Mucosa of descending colon (tissue), 3 donors: ENCODE measurements at places on chromosomes 2 and 18. TPM values are rescaled to one million over a fixed set of nuclear protein-coding genes. Genes with fewer than 3 reads are reported as not detected.

- no peak for DNase-seq
Observed at GRCh38 chr2:119659601-119660342, 19.2 kb upstream of the TMEM177 start.

- peak; percentile 51 for DNase-seq
Observed at GRCh38 chr2:215973954-215974699, 39.2 kb downstream of the MREG start.

DNA sequence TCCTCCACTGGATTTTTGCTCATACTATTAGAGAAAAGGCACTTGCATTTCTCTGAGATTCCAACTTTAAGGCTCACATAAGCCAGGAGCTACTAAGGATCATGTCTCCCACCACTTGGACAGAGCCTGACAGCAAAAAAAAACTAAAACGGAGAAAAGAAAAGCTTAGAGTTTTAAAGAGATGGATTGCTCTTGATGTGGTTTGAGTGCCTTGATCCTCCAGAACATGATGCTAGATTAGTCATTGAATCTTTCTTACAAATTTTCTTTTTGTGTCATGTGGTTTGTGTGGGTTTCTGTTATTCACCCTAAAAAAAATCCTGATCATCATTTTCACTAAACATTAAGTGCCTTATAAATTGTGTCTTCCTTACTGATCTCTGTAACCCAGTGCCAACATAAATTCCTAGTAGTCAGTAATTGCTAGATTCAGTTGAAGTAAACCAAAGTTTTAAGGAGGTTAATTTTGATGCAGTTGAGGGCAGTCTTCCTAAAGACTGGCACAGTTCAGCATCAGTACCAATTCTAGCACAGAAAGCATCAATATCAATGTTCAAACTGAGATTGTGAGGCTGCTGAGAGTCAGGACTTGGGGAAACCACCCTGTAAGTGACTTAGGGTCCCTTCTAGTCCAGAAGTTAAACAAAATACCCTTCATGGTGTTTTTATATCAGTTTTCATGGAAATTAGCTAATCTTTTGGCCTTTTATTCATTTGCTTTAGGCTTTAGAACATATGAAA is 206.3 kb downstream of the RAD51AP2 start:
- no peak for DNase-seq

DNA sequence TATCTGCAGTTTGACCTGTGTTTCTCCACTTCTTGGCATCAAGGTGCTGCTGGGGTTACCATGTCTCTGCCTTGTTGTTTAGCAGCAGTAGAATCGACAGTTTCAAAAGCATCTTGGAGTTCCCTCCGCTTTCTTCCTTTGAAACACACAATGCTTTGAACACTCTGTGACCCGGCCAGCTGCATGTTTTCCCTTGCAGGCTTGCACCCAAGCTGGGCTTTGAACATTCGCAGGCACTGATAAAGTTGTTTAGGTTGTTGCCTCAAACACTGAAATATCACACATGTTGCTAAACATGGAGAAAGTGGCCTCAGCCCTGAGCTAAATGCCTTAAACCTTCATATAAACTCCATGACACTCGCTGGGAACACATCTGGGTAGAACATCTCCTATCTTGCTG is 251.7 kb downstream of the TSN start:
- no peak for DNase-seq

Gene ANKZF1
- total RNA-seq, result 38.6 TPM

DNA sequence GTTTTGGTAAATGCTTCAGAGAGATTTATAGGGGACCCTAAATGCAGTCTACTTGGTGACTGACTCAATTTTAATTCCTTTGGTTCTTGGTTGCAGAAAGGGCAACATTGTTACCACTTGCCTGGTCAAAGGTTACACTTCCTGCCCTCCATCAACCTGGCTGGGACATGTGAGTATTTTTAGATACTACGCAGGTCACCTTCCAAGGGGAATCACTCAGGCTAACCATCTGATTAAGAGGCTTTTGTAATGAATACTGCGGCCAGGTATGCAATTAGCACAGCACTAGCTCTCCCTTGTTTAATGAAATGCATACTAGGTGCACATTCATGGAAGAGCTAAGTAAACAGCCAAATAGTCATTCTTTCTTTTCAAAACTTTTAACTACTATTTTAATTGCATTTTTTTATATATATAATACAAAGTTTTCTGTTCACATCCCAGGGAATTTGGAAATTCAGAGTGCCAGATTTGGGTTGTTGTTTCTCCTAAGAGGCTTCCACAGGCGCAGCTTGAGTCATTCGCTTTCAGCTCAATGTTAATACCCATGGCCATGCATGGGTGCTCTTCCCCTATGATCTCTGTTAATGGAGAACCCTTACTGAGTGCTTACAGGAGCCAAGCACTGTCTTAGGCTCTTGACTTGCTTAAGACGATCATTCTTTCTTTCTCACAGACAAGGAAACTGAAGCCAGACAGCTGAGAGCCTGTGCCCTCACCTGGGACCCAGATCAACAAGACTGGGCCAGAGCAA is 152.2 kb downstream of the MTX2 start:
- DNase-seq, result no peak

DNA sequence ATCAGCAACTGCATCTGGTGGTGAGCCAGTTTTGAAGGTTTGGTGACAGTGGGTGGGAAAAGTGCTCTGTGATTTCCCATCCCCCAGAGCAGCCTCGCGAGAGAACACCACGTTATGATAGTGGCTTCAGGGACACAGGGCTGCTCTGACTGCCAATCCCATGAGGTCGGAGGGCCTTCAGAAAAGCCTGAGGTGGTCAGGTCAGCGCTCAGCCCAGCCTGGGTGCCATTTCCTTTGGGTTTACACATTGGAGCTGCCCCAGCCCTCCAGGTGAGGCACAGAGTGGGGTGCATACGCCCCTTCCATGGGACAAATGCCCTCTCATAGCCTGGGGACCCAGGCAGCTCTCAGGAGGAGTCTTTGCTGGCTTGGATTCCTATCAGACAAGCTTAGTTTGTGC is 126.8 kb downstream of the KCTD1 start:
- no peak for DNase-seq

DNA sequence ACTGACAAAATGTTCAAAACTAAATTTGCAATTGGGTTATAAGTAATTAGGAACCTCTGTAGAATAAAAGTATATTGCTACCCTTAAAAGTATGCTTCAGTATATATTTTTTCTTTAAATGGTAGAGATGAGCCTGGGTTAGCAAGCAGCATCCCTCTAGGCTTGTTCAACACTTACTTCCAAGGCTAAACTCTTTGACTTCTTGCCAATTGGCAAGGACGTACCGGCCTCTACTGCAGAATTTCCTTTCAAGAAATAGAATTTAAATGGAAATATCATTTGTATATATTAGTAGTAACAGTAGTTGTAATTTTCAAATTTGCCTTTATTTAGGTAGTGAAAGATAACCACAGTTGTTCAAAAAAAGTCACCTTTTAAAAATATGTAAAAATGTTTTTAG is 105.1 kb upstream of the SLC38A11 start:
- no peak for DNase-seq

- DNase-seq, result no peak
Observed at GRCh38 chr2:108330979-108331378, 42.3 kb downstream of the SULT1C2 start.

Gene MREG
- 5.7 TPM for total RNA-seq

DNA sequence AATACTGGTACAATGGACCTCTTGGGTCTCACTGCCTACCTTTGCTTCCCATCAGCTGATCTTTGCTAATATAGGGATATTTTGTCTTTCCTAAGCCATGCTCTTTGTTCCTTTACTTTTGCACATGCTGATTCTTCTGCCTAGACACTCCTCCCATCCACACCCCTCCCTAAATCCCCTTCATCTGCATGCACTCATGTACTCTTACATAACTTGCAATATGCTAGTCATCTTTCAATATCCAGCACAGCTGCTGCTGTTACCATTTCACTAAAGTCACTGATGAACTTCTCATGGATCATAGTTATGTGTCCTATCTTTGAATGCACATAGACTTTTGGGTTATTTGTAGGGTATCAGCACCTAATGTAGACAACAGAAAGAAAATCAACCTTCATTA is 18.5 kb upstream of the DTNA start:
- no peak for DNase-seq

DNA sequence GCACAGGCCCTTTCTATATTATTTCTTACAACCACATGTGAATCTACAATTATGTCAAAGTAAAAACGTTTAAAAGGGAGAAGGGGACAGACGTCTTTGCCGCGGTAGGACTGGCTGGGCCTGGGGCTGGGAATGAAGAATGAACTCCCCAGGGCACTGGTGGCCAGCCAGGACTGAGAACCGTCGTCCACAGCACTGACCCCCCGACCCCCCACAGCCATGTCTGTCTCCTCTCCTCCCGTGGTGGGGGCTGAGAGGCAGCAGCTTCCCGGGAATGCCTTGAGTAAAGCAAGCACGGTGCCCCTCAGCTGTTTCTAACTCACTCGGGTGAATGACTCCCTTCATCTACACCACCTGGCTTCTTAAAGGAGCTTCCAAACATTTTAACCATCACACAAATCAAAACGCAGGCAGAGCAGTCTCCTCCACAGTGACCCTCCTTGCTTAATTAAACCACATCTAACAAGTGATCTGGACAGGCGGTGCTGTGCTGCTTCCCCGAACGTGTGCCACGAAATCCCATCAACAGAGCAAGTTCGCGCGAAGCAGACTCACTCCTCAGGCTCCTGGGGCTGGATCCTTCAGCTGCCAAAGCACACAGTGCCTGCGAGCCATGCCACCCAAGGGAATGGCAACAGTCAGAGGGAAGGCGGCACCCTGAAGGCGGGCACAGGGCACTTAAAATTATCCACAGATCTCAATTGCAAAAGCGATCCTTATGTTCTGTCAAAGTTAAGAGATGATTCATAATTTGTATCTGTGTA is 217.7 kb downstream of the EIPR1 start:
- DNase-seq, result no peak

- DNase-seq, result no peak
Observed at GRCh38 chr2:144445196-144445595, 74.7 kb downstream of the ZEB2 start.

DNA sequence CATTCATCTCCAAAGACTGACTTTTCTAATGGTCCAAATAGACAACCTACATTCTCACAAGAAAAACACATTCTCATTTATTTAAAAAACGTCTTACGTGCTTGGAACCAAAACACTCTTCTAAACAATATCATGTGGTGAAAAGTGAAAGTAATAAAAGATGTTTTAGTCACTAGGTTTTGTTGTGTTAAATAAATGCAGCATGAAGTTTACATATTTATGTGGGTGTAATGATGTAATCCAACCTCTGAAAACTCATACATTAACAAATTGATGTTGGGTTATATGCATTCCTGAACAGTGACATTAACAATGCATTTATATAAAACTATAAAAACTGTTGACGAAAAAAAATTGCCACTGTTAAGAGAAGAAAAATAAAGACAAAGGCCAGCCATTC is 55.1 kb upstream of the ACVR2A start:
- no peak for DNase-seq

DNA sequence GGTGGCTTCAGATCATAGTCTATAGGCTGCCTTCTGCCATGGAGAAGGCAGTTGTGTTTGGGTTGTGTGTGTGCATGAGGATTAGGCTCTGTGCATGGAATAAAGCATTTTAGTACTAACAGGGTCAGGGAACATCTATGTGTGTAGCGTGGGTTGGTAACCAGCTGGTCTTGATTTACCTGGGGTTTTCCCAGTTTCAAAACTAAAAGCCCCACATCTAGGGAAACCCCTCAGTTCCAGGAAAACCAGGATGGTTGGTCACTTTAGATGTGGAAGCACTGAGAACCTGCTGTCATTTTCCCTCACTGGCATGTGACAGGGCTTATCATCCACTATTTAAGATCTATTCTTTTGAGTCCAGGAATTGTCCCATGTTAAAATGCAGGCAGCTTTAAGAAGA is 116.3 kb downstream of the POLE4 start:
- no peak for DNase-seq

Gene AQP12B
- total RNA-seq, result 0.16 TPM

Gene CGREF1
- total RNA-seq, result 1.5 TPM

Gene TUBB6
- 9.2 TPM for total RNA-seq

Gene FBXO36
- 2.4 TPM for total RNA-seq

Gene OXER1
- 1.6 TPM for total RNA-seq

GRCh38 chr2:201630577-201630976 is 12.7 kb downstream of the TMEM237 start:
- no peak for DNase-seq

Gene IL1R1
- 17.8 TPM for total RNA-seq

- DNase-seq, result no peak
Observed at GRCh38 chr2:162002623-162003235, 71.3 kb downstream of the DPP4 start.

Gene KCNG3
- 2.6 TPM for total RNA-seq

DNA sequence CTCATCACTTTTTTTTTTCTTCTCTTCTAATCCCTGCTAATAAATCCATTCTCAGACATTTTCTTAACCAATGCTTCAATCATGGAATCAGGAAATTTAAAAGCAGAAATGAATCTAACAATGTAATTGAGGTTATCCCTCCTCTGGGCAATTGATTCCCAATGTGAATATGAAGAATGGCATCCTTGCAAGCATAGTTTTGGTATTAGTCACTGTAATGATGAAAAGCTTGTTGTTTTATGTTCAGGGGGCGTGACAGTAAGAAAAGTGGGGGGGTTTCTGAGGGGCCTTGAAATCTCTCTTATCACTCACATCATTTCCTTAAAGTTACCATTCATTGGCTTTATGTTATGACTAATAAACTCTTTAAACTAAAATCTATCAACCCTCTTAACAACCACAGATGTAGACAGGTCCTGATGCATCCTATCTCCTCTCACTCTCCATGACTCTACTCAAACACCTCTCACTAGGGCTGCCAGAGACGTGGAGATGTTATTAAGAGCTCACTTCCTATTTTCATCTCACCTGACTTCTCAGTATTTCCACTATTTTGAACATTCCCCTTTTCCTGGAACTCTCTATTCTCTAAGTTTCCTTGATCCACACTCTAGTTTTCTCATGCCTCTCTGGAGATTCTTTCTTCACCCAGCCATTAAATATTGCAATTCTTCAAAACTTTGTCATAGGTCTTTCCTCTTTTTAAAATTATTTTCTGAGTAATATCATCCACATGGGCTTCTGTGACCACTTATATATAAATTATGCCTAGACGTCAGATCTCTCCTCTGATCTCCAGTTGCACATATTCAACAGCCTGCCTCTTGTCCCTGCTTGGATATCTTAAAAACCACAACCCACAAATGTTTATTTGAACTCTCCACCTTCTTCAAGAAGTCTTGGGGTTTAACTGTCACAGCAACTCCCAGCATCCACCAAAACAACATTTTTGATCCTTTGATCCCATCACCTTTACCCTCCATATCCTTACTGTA is 332.9 kb downstream of the CDH2 start:
- no peak for DNase-seq

DNA sequence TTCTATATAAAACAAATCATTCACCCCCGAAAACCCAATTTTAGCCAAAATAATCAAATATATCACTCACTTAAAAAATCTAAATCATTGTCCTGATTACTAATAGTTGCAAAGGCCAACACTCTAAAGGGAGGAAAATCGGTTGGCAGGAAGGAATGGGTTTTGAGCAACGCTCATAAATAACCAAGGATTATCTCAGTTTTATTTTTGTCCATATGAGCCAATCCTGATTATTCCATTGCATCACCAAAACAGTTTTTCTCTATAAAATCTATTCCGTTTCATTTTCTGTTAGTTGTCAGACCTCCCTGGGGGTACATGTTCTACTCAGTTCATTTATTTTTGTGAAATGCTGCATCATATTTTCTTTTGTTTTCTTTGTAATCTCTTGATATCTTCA is 174.1 kb downstream of the LRATD1 start:
- no peak for DNase-seq

GRCh38 chr2:215447673-215448081 is 11.8 kb upstream of the FN1 start:
- DNase-seq, result no peak

Gene VSNL1
- 2.1 TPM for total RNA-seq

- DNase-seq, result no peak
Observed at GRCh38 chr18:9434122-9434701, 41.1 kb upstream of the RALBP1 start.

Gene DSG1
- not detected for total RNA-seq
